ENCODE measurements at places on chromosomes 1 and 21.

DNA sequence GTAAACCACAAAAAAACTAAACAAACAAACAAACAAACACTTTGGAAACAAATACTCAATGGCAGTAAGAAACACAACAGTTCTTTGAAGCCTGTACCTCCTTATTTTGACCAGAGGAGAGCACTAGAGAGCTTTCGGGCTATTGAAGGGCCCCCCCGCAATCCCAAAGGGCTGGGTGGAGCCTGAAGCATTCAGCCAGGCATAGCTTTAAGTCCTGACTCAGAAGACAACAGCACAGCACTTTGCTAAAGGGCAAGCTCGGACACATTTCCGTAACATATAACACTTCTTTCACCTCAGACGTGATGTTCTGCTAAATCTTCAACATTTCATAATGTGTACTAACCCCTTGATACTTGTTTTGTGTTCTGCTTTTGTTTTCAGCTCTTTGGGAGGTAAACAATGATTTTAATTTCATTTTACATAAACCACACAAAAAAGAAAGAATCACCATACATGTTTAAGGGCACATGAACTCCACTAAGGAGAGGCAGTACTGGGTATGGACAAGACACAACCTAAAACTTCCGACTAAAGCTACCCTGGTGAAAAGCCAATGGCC lies 9.7 kb upstream of the SHCBP1L start:
- DNase-seq: peak; percentile 26

DNA sequence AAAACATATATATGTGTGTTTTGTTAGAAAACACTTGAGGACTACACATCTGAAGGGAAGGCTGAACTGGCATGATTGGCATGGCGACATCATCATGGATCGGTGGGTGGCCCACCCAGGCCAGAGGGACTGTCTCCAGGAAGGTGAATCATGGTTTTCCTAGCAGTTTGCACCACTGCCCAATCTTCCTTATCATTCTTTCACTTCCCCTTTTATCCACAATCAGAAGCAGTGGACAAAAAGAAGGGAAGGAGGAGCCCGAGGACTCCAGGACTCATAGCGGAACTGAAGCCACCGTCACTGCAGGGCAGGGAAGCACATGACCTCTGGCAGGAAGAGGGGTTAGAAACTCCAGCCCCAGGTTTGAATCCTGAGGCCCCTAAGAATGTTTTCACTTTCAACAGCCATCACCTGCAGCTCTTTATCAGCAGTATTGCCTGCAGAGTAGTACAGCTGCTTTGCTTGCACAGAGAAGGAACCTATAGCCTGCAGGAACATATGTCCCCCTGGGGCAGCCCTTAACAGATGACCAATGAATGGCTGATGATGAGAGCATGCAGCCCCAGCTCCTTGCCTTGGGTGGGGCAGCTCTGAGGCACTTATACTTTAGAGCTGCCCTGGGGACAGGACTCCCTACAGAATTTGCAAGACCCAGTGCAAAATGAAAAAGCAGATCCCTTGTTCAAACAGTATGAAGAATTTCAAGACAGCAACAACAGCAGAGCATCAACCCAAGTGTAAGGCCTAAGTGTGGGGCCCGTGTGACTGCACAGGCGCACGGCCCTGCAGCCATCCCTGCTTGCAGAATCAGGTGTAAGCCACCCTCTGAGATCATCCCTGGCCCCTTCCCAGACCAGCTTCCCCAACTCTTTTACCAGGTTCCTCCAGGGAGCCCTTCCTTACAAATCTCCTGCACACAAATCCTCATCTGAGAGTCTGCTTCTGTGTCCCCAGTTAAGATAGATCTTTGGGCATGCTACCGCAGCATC lies 241.8 kb upstream of the IRF2BP2 start:
- no peak for DNase-seq

DNA sequence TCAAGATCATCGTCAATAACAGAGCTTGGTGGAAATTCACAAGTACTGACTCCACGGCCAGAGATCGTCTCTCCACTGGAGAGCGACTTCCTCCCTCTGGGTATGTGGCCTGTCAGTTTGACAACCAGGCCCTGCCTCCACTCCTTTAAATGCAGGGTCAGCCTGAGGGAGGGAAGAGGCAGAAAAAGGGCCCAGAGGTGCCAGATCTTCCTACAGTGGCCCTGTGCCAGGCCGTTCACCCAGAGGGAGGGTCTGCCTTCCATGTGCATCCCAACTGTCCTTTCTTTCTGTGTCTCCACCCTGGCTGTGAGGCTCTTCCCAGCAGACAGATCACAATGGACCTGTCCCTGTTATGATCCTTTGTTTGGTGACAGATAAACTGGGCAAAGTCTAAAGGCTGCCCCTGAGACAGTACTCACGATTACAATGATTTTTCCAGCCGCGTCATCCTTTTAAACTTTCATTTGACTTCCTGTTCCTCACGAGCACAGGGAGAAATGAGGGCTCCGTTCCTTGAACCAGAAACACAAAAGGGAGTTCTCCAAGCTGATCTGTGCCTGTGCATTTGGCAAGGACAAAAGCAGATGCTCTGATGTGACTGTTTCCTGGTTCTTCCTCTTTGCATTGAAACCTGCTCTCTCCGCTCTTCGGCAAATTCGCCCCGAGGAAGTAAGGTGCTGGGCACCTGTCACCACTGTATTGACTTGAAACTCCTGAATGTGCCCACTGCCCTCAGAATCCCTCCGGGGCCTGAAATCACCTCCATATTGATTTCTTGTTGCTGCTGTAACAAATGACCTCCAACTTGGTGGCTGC lies 126.7 kb downstream of the PGBD5 start:
- no peak for DNase-seq

GRCh38 chr1:83689921-83690868 lies 308.7 kb downstream of the TTLL7 start:
- DNase-seq: no peak

DNA sequence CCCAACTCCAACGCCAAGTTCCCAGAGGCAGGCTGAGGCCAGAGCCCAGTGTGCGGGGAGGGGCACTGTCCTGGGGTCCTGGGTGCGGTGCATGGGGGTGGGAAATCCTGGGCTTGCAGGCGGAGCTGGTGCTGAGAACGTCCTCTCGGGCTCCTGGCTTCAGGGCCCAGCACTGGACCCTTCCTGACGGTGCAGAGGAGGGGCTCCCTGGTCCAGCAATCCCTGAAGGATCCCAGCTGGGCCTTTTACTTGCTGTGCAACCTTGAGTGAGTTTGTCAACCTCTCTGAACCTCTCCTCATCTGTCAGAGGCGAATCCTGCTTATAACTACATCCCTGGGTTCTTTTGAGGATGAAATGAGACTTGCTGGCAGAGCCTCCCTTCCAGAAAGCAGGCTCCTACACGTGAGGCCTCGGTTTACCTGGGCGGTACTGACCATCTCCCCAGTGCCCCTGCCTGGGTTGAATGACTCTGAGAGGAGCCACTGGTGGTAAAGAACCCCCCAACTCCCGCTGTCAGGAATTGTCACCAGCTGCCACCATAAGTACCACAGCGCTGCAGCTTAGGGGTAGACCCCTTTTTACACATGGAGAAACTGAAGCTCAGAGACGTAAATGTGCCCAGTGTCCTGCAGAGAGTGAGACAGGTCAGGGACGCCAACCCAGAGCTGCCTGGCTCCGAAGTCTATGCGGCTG lies 77.3 kb downstream of the DHRS3 start:
- no peak for DNase-seq

DNA sequence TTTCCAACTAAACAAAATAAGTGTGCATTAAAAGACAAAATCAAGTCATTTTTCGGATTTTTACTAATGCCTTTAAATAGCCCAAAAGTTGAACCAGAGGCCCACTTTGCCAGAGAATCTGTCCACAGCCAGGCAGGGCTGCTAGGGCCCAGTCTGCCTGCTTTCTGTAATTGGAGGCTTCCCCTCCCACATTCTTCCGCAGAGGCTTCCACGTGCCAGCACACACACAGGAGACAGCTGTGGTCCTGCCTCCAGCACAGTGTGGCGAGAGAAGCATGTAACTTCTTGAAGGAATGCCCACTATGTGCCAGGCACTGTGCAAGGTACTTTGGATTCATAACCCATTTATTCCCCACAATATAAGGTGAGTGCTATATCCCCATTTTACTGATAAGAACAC lies 11.3 kb upstream of the PDZK1IP1 start:
- DNase-seq: no peak

DNA sequence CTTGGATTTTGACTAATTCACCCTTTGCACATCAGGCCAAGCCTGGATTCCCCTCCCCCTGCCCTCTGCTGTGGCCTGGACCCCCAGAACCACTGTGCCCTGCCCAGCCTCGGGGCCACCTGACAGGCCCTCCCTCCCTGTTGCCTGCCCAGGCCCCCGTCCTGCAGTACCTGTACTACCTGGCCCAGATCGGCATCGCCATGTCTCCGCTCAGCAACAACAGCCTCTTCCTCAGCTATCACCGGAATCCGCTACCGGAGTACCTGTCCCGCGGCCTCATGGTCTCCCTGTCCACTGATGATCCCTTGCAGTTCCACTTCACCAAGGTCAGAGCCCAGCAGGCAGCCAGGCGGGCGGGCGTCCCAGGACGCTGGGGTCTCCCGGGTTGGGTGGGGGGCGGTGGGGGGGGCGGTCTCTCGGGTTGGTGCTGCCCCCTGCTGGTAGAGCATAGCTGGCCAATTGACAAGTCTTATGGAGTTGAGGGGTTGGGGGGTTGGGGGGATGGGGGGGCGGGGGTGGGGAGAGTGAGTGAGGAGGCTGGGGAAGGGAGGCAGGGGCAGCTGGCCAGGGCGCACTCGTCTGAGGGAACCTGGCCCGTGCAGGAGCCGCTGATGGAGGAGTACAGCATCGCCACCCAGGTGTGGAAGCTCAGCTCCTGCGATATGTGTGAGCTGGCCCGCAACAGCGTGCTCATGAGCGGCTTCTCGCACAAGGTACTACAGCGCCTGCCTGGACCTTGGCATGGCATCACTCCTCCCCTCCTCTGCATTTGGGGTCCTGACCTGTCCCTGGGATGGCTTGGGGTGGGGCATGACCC lies 10.7 kb downstream of the AMPD2 start:
- peak; percentile 37 for DNase-seq

- no peak for DNase-seq
These were observed 21.3 kb downstream of the TMCC2 start for GRCh38 chr1:205248793-205249601.

DNA sequence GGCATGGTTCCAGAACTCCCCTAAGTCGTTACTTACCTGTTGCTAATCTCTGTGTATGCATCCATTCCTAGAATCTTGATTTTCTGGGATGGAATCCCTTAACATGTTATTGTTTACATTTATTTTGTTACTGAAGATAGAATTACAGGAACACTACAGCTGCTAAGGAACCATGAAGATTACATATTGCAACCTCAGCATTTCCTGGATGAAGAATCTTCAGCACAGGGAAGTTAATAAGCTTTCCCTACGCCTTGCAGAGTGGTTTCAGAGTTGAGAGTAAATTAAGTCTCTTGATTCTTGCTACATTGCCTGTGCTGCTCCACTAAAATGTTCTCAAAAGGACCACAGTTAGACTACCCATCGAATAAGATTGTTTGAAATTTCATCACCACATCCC lies 31.4 kb upstream of the GBP6 start:
- DNase-seq: no peak

DNA sequence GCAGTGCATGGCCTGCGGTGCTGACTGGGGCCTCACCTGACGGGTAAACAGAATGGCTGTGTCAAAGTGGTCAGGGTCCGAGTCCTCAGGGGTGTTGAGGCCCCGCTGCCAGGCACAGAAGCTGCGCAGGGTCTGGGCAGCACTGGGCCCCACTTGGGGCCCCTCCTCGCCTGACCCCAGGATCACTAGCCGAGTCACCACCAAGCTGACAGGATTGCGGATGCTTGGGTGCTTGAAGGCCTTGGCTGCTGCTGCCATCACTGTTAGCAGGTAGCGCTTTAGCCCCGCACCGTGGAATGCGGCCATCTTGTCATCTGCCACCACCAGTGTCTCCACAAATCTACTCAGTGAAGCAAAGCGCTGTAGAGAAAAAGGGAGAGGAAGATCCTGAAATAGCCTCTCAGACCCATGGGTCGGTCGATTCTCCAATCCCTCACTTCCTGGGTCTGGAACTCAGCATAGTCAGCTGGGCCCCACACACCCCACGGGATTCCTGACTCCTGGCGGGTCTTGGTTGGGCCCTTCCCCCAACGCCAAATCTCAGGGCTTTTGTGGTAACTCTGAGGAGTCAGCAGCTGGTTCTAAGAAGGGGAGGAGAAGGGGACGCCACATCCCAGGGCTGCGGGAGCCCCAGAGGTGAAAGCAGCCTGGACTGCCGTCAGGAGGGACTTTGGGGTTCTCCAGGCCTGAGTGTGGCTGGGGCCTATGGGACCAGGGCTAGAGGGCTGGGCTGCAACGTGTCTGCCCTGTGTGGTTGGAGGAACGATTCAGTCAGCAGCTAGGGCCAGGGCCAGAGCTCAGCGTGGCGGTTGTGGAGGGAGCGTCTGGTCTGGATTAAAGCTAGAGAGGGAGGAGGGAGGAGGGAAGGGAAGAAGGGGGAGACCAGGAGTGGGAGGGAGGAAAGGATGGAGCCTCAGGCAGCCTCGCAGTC lies 2.1 kb downstream of the ADAMTS4 start:
- DNase-seq: no peak

DNA sequence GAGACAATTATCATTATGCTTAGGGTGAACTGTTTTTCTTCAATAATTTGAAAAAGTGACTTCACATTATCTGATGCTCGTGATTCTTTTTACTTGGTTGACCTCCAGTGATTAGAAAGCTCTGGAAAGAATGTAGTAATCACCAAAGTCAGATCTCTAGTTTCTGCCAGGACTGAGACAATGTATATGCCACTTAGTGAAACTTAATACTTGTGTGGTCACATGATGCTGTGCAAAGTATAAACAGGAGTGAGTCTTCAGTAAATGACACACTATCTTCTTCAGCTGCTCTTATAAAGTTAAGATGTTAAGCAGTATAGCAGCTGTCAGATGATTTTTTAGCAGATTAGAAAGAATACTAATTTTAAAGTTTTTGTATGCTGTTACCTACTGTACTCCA lies 17.2 kb downstream of the VCAM1 start:
- no peak for DNase-seq

- no peak for DNase-seq
These were observed 119.5 kb downstream of the EPHB2 start for GRCh38 chr1:22830041-22830566.

- DNase-seq: no peak
These were observed 123.1 kb downstream of the AKT3 start for GRCh38 chr1:243726806-243727502.

DNA sequence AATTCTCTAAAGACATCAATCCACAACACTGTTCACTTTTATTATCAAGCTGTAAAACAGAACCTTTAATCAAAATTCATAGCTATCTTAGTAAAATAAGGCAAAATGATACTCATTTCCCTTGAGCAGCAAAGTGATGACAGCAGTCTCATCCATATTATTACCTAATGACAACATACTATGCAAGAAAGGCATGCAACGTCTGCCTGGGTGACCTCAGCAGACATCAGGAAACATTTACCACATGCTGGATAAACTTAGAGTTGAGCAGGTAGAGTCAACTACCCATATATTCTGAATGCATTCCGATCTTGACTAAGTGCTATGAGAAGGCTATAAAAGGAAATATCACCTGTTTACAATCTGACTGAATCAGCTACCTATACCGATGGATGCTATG lies 145.1 kb downstream of the SIPA1L2 start:
- no peak for DNase-seq

All from CD4-positive, alpha-beta T cell treated with Interleukin-2 at 100 ng/mL for 4 hours (primary cell).